Activated naive CD4-positive, alpha-beta T cell (primary cell): ENCODE measurements at places on chromosomes 1 and 21.

DNA sequence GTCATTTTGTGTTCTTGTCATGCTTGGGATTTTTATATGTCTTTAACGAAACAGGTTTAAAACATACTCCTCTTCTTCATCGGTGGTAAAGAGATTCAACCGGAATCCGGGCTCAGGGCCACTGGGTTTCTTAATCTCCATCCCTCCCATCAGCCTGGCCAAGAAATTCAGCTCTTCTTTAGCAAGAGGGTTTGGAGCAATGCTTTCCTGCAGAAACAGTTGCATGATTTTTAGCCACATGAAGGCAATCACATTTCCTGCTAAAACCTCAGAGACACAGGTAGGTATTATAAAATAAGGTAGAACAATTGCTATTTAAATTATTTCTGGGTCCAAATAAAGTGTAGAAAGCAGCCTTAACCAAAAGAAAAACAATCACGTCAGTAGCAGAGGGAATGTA, 22.7 kb upstream of the LSM10 start:
- DNase-seq: no peak

GRCh38 chr1:34597877-34598514, 156.9 kb upstream of the GJB5 start:
- peak; percentile 4 for DNase-seq

GRCh38 chr1:202343652-202344349, 2.1 kb upstream of the UBE2T start:
- no peak for DNase-seq

DNA sequence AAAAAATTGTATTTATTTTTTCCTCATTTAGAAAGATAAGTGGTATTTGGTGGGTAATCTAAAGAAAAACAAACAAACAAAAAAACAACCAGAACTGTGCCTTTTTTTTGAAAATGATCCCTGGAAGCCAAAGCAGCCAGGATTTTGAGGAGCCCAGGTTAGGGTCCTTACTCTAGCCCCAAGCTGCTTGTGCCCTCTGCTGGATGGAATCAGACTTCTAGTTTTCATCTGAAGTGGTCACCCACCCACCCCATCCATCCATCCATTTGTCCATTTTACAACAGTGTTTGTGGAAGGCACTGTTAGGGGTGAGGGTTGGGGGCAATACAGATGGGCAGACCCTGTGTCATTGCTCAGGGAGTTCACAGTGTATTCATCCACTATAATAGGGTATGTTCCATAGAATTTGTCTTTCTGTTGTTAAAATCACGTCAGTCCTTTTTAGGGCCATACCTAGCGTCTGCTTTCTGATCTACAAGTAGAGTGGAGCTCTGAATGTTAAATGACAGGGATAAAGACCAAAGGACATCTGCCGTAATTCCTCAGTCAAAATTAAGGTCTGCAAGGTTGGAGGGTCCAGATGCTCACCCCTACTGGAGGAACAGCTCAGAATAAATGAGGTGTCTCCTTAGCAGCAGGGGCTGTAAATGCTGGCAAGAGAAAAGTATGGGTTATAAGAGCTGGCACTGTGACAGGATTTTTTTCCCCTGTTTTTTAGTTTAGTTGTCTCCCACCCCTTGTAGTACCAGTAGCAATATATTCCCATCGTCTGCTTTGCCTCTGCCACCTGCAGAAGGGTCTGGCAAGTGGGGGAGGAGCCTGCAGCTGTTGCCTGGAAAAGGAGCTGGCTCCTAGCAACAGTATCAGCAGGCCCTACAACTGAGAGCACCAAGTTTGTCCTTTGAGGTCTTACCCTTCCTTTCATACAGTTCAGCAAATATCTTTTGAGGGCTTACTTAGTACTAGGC, 3.2 kb downstream of the LRRC42 start:
- no peak for DNase-seq

DNA sequence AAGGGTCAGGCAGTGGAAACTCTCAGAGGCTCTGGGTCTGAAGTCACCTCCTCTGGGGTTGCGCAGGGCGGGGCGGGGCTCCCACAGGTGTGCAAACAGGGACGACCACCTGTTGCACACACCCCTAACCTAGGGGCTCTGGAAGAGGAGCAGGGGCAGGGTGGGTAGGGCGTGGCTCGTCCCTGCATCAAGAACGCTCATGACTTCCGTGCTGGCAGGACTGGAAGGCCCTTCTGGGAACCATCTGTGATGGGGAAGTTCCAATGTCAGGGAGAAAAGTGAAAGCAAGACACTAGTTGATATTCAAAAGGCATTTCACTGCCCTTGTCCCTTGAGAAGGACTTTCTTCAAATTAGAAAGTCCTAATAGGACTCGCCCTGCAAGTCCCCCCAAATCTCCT, 22.1 kb upstream of the CLSTN1 start:
- no peak for DNase-seq

GRCh38 chr1:81797701-81798100, 3.0 kb upstream of the ADGRL2 start:
- DNase-seq: no peak

DNA sequence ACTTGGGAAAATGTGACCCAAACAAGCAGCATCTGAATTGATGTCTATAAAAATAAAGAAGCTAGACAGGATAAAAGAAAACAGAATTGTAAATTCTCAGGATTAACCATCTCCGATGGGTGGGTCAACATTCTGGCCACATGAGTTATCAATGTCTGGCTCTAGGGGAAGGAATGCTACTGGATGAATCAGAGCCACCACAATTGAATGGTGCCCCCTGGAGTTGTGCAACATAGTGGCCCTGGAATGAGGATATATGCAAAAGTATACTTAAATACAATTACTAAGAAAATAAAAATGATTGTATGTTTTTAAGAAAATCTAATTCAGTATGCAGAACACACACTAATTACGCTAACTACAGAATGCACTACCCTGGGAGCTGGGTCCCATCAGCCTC, 185.6 kb downstream of the TGFBR3 start:
- DNase-seq: no peak

- no peak for DNase-seq
Measured at GRCh38 chr1:217911908-217912307, 280.8 kb downstream of the SPATA17 start.

DNA sequence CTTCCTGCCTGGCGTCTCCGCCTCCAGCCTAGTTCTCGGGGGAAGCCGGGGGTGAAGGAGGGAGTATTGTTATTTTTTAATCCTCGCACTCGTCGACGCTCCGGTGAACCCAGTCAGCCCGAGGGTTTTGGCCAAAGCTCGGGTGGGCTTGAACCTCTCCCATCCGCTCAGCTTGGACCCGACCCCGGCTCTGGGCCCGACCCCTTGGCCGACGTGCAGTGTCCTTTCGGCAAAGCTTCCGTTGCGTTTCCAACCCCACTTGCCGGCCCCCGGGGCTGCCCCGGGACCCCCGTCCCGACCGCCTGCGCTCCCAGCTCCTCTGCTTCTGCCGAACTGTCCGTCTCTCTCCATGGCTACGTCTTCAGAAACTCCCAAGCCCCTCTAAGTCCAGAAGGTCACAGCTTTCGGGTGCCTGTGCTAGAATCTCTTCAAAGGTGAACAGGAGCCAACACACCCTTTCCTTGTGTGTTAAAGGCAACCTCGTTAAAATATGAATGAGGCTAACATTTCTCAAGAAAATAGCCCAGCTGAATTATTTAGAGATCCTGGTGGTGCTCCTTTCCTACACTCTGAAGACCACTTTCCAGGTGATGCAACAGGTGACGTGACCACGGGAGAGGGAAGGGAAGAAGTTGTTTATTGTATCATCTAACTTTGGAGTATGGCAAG, 647 bp downstream of the DESI2 start:
- DNase-seq: no peak

- DNase-seq: no peak
Measured at GRCh38 chr21:44601596-44602462, 1.4 kb downstream of the KRTAP10-7 start.

- no peak for DNase-seq
Measured at GRCh38 chr1:199290186-199290585, 651.3 kb downstream of the PTPRC start.

- no peak for DNase-seq
Measured at GRCh38 chr1:209224886-209225285, 358.6 kb upstream of the CAMK1G start.

DNA sequence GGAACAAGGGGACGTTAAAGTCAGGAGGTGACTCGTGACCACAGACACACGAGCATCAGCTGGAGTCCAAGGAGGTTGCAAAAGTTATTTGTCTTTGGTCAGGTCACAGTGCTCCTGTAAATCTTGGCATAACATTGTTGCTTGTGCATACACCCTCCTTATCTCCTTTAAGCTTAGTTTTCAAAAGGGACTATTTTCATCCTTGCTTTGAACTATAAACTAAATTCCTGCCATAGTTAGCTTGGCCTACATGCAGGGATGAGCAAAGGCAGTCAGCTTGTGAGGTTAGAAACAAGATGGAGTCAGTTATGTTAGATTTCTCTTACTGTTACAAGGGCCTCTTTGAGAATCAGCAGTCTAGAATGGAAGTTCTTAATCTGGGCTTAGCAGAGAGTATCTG, 28.0 kb upstream of the FASLG start:
- DNase-seq: no peak

- DNase-seq: no peak
Measured at GRCh38 chr1:162908780-162909179, 47.8 kb upstream of the CCDC190 start.

DNA sequence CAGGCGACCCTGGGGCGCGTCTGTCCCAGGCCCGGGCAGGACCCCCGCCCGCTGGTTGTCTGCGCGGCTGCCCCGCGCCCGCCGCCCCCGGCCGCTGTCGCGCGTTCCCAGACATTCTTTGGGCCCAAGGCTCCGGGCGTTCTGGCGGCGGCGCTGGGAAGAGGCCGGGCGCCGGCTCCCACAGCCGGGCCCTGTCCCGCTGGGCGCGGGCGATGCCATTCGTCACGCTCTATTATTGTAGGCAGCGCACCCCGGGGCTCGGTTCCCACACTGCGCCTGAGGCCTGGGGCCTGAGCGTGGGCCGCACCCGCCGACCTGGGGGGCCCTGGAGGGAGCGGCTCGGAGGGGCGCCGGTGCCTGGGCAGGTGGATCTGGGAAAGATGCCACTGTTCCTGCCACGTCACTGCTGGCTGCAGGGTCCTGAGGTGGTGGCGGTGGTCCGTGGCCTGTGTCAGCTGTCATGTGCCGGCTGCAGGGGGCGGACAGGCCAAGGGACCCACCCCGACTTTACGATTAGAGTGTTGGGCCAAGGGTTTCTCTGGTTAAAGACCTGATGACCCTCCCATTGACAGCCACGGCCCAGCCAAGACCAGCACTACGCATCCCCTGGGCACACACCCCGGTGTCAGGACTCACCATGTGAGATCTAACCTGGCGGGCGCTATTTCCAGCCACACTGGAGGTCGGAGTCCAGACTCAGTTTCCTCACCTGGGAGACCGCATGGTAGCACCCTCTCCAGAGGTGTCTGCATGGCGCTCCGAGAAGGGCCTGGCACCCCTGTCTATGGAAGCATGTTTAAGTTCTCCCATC, 55.1 kb upstream of the ADARB1 start:
- DNase-seq: no peak

DNA sequence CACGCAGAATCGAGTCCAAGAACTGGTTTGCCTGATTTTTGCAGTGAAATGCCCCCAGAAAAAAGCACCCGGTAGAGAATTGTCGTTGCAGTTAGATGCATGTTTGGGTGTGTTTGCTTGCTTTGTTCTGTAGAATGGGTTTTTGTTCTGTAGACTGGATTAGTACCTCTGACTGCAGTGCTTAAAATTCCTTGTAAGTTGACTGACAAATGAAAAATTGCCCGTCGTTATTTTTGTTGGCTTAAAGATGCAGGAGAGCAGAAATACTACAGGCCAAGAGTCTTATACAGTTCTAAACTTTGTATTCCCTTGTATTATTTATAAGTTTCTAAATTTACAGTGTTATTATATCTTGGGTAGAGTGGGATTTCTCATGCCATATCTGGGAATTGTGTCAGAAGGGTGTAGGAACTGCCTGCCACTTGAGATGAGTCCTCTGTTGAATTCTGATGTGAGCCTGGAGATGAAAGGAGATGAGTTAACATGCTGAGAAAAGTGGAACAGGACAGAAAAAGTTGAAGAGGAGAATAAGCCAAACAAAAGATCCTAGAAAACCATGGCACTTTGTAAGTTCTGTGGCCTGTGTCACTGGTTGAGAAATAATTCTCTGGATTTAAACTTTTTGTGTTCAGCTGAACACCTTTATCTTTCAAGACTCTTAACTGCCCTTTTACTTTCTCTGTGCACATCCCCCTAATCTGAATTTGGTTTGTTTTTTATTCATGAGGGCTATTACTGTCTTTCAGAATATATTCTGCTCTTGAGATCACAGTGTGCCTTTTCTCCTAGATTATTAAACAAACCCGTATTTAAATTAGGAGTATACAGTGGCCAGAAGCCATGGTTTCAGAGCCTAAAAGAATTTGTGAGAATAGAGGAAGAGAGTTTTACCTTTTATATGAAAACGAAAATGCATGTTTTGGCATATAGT, 1.4 kb downstream of the DESI2 start:
- DNase-seq: no peak

GRCh38 chr1:65156910-65157545, 9.0 kb downstream of the AK4 start:
- no peak for DNase-seq

DNA sequence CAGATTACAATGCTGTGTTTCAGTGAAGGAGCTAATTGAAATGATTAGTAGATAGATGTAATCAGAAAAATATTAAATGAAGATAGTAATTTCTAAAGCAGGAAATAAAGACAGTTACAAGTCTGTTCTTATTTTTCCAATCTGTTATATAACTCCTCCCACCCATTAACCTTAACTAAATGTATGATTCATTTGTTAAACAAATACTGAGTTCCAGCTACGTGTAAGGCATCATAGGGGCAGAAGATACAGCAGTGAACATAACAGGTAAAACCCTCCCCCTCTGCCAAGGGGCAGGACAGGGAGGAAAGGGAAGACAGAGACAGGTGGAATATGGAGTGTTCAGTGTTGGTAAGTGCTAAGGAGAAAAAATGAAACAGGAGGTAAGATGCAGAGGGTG, at the start of gene FAM177B:
FAM177B (plus strand) TSS at position 231 of the 400 bp plus-strand sequence. CDS start 9,344 bp downstream, outside the sequence.
- no peak for DNase-seq

GRCh38 chr1:7885513-7886404, 32.9 kb upstream of the UTS2 start:
- no peak for DNase-seq

DNA sequence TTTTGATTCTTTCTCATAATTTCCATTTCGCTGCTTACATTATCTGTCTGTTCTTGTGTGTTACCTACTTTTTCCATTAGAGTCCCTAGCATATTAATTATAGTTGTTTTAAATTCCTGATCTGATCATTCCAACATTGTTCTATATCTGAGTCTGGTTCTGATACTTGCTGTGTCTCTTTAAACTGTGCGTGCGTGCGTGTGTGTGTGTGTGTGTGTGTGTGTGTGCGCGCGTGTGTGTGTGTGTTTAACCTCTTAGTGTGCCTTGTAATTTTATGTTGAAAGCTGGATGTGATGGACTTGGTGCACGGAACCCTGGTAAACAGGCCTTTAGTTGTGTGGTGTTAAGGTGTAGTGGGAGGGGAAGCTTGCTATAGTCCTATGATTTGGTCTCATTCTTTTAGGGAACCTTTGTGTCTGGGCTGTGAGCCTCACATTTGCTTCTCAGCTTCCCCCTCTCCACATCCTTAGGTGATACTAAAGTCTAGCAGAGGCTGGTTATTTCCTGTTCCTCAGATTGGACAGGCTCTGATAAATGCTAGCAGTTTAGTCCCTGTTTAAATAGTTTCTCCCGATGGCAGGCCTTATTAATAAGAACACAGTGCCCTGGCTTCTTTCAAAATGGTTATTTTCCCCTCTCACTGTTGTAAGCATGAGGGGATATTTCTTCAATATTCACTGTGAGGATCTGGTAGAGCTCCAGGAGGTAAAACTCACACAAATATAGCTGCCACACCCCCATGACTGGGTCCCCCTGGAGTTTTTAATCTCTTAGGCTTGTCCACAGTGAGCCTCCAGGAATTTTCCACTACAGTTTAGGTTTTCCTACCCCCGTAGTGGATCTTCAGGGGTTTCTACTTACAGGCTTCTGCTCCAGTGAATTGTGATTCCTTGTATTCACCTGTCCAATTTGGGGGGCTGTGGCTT, 118.3 kb downstream of the GALNT2 start:
- DNase-seq: no peak
